ENCODE measurements at places on chromosomes 13 and 19. TPM values are rescaled to one million over a fixed set of nuclear protein-coding genes. Genes with fewer than 3 reads are reported as not detected.
A peak's percentile ranks its signal among the peaks of the same experiment; 100 is the strongest.

The MBD3L2 gene
- not detected for total RNA-seq

DNA sequence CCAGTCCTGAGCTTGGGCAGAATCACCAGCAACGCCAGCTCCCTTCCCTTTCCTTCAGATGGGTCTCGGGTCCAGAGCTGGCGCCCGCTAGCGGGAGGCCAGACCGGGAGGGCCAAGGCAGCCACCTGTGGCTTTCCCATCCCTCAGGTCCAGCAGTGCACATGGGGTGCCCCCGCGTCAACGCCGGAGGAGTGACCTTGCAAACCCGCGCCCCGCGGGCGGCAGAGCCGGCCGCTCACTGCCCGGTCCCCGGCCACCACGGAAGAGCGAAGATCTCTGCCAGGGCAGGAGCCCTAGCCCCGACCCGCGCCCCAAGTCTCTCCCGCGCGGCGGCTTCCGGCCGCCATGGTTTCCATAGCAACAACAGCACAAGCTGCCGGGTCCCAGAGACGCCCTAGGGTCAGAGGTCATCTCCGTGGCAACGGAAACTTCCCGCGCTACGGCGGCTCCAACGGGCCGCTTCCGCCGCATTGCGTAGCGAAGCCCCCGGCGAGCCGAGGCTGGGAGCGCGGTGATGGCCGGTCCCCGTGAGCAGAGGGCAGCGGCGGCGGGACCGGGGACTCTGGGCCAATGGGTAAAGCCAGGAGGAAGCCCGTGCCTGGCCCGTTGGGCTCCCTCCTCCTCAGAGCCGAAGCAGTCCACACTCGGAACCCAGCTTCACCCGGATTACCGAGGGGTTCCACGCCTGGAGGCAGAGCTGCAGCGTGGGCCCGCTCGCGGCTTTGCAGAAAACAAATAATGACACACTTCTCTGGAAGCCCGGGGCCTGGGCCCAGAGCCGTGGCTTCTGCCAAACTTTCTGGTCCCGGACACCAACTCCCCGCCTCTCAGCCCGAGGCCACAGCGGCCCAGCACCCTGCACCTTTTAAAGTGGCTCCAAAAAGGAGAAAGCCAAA is 7.4 kb downstream of the FGF14 start:
- no peaks in the 10 kb centered on the region for H3K36me3 ChIP-seq
- peak overlapping the region; percentile 90 for H3K4me3 ChIP-seq
- H3K27me3 ChIP-seq, result peaks cover 48% of the 10 kb centered on the region
- DNase-seq, result peak; percentile 99
- peaks cover 12% of the 10 kb centered on the region for H3K4me1 ChIP-seq

- H3K4me3 ChIP-seq, result no peak overlapping the region
- DNase-seq, result no peak
- peaks cover 24% of the 10 kb centered on the region for H3K4me1 ChIP-seq
- H3K27ac ChIP-seq, result no peak overlapping the region
- no peaks in the 10 kb centered on the region for H3K27me3 ChIP-seq
These were observed 6.2 kb upstream of the SMG9 start for GRCh38 chr19:43760941-43761340.

The FPR1 gene
- total RNA-seq, result not detected

DNA sequence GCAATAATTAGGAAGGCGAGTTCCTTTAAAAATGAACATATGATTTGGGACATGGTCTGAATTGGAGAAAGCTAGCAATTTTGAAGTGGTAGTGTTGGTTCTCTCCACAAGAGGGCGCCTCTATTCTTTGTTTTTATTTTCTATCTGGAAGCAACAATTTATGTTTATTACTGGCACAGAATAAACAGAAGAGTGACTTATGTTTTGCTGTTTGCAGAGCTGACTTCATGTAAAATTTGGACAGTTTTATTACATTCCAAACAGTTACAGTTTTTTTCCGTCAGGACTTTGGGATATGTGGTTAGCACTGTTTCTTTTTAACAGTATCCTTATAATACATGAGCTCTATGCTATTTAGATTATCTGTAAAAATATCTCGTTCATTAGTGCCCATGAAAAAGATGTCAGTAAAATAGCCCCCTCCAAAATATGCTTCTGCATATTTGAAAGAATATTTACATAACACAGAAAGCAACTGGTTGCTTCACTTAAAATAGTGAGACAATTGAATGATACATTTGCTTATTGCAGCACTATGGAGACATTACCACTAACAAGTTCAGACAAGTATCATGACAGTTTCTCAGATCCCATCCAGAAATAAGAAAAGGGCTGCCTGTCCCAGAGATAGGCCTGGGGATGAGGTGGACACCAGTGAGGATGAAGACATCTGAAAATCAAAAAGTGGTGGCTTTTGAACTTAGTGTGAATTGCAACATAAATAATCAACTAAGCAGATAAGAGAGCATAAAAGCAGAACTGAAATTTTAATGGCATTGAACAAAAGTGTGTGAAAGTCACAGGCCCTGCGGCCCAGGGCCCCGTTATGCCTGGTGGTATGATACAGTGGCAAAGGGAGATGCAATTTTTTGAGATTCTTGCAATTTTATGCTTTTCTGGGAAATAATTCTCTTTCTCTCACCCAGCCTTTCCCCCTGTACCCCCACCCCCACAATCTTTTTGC is 32.3 kb upstream of the FGF9 start:
- no peak overlapping the region for H3K4me3 ChIP-seq
- H3K36me3 ChIP-seq, result no peaks in the 10 kb centered on the region
- peak; percentile 43 for DNase-seq
- H3K27me3 ChIP-seq, result no peaks in the 10 kb centered on the region

DNA sequence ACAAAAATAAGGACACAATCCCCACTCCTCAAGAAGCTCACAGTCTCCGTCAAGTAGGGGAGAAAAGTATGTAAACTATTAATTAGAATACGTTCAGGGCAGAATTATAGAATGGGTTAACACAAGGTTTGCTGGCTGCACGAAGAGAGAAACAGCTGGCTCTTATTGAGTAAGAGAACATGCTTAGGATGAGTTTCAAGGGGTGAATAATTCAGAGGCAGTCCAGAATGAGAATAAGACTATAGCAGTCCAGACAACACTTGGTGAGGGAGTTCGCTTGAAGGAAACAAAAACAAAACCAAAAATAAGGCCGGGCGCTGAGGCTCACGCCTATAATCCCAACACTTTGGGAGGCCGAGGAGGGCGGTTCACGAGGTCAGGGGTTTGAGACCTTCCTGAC is 61.9 kb downstream of the THSD1 start:
- H3K27me3 ChIP-seq, result no peaks in the 10 kb centered on the region
- H3K4me1 ChIP-seq, result peaks cover 4% of the 10 kb centered on the region
- H3K4me3 ChIP-seq, result no peak overlapping the region
- H3K27ac ChIP-seq, result no peak overlapping the region

GRCh38 chr13:113552786-113553434 is 31.6 kb upstream of the TFDP1 start:
- H3K27ac ChIP-seq, result no peak overlapping the region
- DNase-seq, result no peak
- no peaks in the 10 kb centered on the region for H3K36me3 ChIP-seq

The CEACAM7 gene
- not detected for total RNA-seq

GRCh38 chr19:5621945-5622464 is 571 bp downstream of the SAFB2 start:
- peak overlapping the region; percentile 100 for H3K4me3 ChIP-seq
- H3K27ac ChIP-seq, result peak overlapping the region; percentile 94
- H3K4me1 ChIP-seq, result peaks cover 51% of the 10 kb centered on the region
- no peaks in the 10 kb centered on the region for H3K27me3 ChIP-seq

DNA sequence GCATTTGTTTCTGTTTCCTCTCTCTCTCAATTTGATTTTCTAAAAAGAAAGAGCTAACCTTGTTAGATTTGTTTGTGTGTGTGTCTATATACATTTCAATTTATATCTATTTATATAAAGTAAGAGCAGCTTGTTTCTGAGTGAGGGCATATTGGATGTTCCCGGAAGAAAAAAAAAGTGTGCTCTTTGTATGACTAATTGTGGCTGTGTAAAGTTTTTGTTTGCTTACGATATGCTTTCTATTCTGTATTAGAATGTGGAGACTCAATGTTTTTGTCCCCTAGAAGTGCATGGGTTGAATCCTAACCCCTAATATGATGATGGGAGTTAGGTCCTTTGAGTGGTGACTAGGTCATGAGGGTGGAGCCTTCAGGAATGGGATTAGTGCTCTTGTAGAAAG is 66.6 kb upstream of the C1QTNF9B start:
- H3K27me3 ChIP-seq, result no peaks in the 10 kb centered on the region
- no peak for DNase-seq
- no peak overlapping the region for H3K4me3 ChIP-seq
- no peak overlapping the region for H3K27ac ChIP-seq
- H3K36me3 ChIP-seq, result no peaks in the 10 kb centered on the region

All from neural crest cell (in vitro differentiated cells).